ENCODE measurements at places on chromosomes 12 and 14. TPM values are rescaled to one million over a fixed set of nuclear protein-coding genes. Genes with fewer than 3 reads are reported as not detected.

LMO3 gene
- total RNA-seq = 55.1 TPM

ABHD12B gene
- total RNA-seq = 0.32 TPM

RNASE2 gene
- total RNA-seq = 2.7 TPM

HRK gene
- not detected for total RNA-seq

PRIMA1 gene
- 3.3 TPM for total RNA-seq

ITGA7 gene
- 31.4 TPM for total RNA-seq

TSPAN11 gene
- 1.5 TPM for total RNA-seq

OLR1 gene
- not detected for total RNA-seq

HCAR2 gene
- not detected for total RNA-seq

DPY19L2 gene
- total RNA-seq = 1.00 TPM

PTHLH gene
- not detected for total RNA-seq

OTX2 gene
- total RNA-seq = not detected

KCNK10 gene
- 2.2 TPM for total RNA-seq

NOXRED1 gene
- total RNA-seq = 1.2 TPM

PXN gene
- total RNA-seq = 328 TPM

ADSS1 gene
- total RNA-seq = not detected

ST8SIA1 gene
- total RNA-seq = 4.1 TPM

ANO4 gene
- not detected for total RNA-seq

FOXA1 gene
- 53.2 TPM for total RNA-seq

- DNase-seq = no peak
Measured at GRCh38 chr12:6662602-6662905, 365 bp downstream of the ING4 start.

DNA sequence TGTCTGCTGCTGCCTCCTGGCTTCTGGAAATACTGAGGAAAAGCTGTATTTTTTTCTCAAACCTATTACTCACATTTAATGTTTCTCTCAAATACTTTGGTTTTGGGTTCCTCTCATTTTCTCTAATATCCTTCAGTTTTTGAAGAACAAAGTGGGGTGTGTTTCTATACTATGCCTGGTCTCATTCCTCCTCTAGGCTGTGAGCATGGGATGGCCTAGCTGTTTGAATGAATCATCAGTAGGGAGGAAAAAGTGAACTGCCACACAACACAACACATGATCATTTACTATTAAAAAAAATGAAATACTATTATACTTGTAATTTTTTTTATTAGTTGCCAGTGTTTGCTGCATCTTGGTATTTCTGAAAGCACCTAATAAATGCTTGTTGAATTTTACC, 11.3 kb upstream of the SMCO3 start:
- no peak for DNase-seq

DNA sequence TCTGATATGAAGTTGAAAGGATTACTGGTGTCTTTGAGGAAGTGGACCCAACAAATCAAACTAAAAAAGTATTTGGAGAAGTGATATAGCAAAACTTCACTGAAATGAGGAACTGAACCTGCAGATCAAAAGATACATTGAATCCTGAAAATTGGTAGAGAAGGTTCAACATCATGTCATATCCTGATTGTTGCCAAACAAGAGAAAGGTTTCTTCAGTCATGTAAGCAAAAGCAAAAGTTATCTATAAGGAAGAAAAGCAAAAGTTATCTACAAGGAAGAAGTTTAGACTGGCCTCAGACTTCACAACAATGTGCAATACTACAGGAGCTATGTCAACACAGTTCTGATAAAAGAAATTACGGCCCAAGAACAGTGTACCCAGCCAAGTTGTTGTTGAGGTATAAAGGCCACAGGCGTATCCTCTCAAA, 142.7 kb downstream of the RAD51B start:
- DNase-seq = no peak

DNA sequence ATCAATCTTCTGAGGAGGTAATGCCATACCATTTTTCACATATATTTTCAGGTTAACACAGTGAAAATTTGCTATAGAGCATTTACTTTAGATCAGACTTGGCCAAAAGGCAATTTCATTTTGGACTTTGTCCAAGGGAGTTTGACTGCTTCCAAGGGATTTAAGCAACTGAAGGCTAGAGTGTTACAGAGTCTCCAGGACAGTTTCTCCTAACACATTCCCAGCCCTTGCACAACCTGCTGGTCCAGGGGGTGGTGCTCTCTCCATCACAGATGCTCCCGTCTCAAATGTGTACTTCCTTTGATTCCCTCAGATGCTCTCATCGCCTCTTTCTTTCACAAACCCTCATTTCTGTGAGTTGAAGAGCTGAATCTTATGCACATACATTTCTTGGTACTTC, 143.1 kb downstream of the TPH2 start:
- DNase-seq = no peak

DNA sequence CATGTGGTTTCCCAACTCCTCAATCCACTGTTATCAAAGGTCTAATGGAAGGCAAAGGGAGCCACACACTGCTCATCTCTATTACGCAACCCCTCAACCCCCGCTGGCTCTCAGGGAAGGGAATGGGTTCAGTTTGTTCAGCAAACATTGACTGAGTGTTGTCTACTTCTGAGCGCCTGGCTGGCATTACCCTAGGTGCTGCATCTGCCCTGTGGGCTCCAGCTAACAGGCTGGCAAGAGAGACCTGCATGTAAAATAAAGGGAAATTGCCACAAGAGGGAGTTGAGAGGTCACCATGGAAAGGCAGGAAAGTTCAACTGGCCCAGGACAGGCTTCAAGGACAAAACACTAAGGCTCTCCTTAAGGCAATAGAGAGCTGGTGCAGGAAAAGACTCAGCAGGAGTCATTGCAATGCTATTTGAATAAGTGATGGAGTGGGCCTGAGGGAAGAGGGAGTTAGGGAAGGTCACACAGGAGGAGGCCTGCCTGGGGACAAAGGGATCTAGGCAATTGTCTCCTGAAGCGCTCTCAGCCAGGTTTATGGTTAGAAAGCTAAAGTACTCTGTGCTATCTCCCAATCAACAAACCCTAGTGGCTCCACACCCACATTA, 5.5 kb upstream of the ZNF740 start:
- DNase-seq = no peak

DNA sequence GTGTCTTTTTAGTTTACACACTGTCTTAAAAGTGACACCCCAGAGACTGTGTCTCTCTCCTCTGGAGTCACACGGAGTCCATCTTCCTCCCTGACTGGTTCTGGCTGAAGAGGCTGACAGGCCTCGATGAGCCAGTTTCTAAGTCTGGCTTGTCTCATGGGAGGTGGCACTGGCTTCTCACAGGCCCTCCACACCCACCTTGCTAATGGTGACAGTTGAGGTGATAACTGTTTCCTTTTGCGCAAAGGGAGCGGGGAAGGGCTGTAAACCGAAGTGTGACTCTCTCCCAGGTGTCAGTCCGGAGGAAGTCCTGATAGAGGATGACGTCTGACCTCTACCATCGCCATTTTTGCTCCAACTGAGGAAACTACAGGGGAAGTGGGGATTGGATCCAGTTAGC, 30.2 kb downstream of the KCTD10 start:
- peak; percentile 55 for DNase-seq

GRCh38 chr14:22395803-22396202, 193.2 kb downstream of the DAD1 start:
- no peak for DNase-seq

GRCh38 chr14:71403656-71404055, 496.4 kb downstream of the PCNX1 start:
- peak; percentile 14 for DNase-seq

- peak; percentile 56 for DNase-seq
Measured at GRCh38 chr12:92408072-92408900, 262.6 kb upstream of the BTG1 start.

- no peak for DNase-seq
Measured at GRCh38 chr12:126518596-126519200, 1453.5 kb downstream of the AACS start.

GRCh38 chr12:58819345-58819744, 101.0 kb downstream of the LRIG3 start:
- no peak for DNase-seq

- no peak for DNase-seq
Measured at GRCh38 chr12:58074259-58074658, 132.9 kb downstream of the ATP23 start.

GRCh38 chr12:123973552-123974341, 732 bp downstream of the ZNF664 start:
- DNase-seq = peak; percentile 55

- DNase-seq = peak; percentile 63
Measured at GRCh38 chr12:54017878-54018467, 9.2 kb downstream of the HOXC8 start.

GRCh38 chr12:65612440-65612839, 211.8 kb upstream of the HMGA2 start:
- no peak for DNase-seq

DNA sequence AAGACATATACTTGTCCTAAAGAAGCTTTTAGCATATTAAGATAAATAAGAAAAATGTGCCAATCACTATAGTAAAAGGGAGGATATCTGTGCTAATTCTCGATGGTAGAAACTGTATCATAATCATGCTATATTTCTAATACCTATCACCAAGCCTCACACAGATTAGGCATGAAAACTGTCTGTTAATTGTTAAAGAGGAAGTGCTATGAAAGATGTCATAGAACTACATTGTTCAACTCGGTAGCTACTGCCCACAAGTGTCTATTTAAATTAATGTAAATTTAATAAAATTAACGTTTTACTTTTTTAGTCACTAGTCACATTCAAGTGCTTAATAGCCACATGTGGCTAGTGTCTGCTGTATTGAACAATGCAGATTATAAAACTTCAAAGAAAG, 77.5 kb upstream of the KICS2 start:
- DNase-seq = no peak

GRCh38 chr12:57693317-57693658, 644 bp upstream of the OS9 start:
- DNase-seq = no peak

DNA sequence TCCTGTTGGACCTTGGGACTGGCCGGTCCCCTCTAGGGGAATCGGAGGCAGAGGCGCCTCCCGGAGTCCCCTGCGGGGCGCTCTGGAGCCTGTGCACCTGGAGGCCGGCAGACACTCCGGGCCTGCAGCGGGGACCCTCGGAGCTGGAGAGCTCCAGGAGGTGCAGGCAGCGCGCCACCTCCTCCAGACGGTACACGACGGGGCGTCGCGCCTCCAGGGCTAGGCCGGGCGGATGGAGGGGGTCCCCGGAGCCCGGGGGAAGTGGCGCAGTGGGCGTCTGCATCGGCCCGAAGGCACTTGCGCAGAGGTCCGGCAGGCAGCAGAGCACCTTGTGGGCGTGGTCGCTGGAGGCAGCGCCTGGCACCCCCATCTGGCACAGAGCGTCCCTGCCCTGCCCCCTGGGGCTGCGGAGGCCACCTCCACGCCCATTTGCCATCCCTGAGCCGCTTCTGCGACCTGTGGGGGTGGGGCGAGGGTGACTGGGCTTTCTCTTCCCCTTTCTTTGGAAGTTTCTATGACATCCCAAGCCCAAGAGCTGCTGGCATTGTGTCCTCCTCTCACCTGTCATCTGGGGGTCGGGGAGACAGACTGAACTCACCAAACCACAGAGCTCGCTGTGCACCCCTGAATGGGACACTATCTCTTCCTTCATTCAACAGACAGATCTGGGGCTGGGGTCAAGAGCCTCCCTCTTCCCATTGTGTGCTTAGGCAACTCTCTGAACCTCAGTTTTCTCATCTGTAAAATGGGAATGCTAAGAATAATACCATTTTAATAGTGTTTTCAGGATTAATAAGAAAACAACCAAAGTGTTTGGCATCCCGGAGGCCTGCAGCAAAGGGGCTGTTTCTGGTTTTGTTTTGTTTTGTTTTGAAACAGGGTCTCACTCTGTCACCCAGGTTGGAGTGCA, 37.5 kb upstream of the CORO1C start:
- peak; percentile 89 for DNase-seq

DNA sequence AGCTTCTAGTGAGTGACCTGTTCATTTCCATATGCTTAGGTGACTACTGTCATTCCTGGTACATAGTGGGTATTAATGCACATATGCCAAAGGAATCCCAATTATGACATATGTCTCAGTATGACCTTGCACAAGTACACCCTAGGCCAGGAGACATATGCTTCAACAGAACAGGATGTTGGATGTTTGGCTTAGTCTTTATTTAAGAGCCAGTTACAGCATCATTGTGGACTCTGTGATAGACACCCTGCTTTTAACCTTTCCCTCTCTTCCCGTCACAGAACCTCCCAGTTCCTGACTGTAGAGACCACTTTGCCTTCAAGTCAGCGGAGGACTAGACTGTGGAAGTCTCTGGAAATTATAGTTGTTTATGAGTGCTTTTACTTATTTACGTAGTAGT, 72.9 kb downstream of the DAAM1 start:
- DNase-seq = no peak

DNA sequence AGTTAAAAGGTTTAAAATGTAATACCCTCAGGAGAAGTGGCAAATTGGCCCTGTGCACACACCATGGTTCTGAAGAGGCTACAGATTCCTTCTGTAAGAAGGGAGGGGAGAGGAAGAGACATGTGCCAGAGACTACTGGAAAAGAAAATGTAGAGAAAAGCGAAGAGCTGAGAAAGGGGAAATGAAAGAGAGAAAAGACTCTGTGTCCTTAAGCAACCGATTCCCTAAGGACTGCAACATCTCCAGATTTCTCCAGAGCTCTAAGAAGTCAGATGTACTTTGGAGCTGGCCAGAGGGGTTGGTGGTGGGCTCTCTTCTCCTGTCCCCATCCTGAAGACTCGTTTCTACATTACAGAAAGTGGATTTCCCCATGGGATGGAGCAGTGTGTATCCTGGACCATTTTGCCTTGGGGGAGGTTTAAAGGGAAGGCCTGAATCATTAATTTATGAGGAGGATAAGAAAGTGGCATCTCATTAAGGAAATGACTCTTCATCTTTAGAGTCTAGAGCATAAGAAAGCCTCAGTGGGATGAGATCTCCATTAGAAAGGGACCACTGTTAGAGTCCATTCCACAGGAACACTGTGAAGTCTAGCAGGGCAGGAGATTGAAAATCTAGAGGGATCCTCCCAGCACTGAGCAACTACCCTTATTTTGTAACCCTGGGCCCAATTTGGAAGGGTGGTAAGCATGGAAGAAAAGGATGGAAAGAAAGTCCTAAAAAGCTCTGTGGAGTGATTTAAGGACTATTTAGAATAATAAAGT, 45.5 kb upstream of the FUT8 start:
- no peak for DNase-seq

DNA sequence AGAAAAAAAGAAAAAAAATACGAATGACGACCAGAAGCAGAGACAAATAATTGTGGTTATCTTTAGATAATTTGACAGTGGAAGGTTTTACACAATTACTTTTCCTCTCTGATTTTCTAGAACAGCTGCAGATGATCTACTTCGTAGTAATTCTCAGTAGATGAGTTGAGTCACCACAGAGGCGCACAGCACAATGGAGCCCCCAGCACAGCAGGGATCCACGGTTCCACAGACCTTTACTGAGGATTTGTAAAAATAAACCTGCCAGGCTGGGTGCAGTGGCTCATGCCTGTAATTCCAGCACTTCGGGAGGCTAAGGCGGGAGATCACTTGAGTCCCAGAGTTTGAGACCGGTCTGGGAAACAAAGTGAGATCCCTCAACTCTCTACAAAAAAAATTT, 29.3 kb downstream of the AMN start:
- DNase-seq = no peak

DNA sequence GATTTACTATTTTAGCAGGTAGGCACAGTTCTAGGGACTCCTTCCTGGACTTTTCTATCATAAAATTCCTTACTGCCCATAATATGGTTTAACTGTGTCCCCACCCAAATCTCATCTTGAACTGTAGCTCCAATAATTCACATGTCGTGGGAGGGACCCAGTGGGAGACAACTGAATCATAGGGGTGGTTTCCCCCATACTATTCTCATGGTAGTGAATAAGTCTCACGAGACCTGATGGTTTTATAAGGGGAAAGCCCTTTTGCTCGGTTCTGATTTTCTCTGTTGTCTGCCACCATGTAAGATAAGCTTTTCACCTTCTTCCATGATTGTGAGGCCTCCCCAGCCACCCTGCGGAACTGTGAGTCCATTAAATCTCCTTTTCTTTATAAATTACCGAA, 10.0 kb upstream of the ETV6 start:
- DNase-seq = no peak
